ENCODE measurements at places on chromosomes 11 and 22.

DNA sequence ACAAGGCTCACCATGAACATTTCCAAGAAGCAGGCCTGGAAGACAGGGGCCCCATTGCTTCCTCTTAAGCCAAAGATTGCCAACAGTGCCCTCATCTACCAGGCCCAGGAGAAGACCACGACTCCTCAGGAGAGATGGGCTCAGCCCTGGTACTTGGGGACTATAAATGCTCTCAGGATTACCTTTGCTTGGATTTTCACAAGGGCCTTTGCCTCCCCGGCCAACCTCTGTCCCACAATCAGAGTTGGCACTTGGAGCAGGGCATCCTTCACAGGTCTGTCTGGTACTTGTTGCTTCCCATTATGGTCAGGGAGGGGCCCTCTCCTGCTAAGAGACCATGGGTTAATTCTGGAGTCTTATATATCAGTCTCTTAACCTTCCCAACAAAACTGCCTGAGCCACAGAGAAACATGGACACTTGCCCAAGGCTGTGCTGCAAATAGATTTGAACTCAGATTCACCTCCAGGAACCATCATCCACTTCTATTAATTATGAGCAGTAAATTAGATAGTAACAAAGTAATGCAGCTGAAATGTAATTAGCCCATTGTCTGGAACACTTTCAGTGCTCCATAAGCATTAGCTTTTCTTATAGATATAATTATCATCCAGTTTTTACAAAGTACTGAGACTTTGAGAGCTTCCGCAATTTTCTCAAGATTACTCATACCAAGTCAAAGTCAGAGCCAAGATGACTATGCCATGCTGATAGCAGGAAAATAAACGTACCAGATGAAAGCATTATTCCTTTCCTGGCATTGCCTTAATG is 33.5 kb downstream of the POU2AF3 start:
- DNase-seq: no peak

DNA sequence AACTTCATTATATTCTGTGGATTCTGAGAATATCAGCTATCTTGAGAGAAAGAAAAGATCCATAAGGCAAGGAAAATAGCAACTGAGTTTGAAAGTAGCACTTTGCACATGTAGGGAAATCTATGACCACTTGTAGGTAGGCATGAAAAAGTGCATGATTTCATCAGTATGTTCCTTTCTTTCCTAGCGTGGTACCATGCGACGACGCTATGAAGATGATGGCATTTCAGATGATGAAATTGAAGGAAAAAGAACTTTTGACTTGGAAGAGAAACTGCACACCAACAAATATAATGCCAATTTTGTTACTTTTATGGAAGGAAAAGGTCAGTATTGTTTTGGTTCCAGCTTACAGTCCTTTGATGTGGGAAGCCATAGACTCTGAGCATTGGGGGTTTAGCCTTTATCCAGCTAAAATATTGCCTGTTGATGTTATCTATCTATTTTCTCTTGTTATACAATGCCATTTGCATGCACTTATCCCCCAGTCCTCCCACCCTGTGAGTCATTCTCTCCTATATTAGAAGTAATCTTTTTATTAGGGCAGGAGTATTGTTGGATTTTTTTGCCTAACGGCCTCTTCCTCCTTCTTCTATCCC is 60.9 kb downstream of the KDM2A start:
- no peak for DNase-seq

- no peak for DNase-seq
Measured at GRCh38 chr11:112270551-112271180, 10.0 kb upstream of the PLET1 start.

GRCh38 chr22:37122598-37123180 is 13.2 kb upstream of the TMPRSS6 start:
- DNase-seq: no peak

GRCh38 chr22:43859621-43860020 is 2.7 kb downstream of the SULT4A1 start:
- no peak for DNase-seq

DNA sequence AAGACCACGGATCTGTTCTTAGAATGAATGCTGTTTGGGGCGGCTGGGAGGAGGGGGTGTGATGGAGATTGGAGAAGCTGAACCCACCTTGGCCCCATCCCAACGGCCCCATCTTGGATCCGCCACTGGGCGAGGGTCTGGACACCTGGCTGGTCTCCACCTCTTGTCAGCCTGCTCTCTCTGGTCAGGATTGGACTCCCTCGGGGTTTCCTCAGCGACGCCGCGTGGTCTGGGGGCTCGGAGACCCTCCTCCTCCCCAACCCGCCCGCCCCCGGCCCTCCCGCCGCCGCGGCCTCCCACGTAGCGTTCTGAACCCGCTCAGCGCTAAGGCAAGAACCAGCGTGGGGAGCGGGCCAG is 4.3 kb upstream of the FLI1 start:
- no peak for DNase-seq

DNA sequence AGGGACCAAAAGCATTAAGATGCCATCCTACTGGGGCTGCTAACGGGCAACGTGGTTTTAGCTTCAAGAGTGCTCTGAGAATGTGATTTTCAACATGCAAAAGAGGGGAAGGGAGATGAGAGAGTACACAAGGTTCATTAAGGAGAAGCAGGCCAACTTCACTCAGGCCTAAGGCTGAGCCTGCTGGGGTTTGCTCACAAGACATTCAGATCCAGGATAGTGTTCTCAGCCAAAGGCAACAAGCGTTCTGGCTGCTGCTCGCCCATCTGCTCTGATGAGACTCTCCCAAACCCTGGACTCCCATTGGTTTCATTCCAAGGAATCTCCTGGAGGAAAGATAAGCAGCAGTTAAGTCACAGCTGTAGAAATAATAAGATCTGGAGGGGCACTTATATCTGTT is 23.6 kb upstream of the UPB1 start:
- no peak for DNase-seq

DNA sequence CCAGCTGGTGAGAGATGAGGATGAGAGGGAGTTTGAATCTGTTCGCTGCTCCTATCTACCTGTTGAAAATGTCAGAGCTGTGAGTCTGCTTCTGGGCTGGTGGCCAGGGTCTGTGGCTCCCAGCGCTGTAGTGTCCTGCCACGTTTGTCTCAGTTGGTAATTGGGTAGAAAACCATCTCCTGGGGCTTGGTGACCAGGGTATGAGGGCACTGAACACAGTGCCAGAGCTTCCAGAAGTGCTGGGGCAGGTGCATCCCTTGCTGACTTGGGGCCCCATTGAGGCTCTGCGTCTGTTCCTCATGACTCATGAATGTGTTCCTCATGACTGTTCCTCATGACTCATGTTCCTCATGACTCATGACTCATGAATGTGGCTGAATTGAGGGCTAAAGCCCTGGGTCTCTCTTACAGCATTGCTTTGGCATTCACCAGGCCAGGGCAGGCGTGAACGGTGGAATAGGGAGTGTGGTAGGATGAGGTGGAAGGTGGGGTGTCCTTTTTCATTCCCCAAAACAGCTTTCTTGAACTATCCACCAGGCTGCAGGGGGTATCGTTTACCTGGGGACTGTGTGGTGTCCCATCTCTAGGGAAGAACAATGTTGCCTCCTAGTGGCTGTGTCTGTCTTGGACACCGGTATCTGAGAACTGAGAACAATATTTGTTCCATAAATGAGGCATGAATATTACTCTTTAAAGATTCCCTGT is 139.5 kb downstream of the COMMD9 start:
- no peak for DNase-seq

- DNase-seq: no peak
Measured at GRCh38 chr11:82901922-82902485, 468 bp downstream of the DDIAS start.

DNA sequence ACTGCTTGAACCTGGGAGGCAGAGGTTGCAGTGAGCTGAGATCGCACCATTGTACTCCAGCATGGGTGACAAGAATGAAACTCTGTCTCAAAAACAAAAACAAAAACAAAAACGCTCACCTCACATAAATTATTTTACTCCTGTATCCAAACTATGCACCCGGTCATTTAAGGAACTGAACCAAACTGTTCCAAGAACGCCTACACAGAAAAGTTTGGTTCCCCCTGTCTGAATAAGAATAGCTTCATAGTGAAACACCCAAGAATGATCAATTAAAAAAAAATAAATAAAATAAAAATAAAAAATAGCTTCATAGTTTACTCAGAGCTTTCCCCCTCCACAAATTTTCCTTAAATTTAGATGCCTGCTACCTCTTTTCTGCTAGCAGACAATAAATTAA is 13.7 kb downstream of the NUP98 start:
- DNase-seq: no peak

- peak; percentile 29 for DNase-seq
Measured at GRCh38 chr22:30187529-30188407, 58.8 kb downstream of the LIF start.

- DNase-seq: no peak
Measured at GRCh38 chr11:7536100-7536499, 22.3 kb downstream of the PPFIBP2 start.

GRCh38 chr11:27281740-27282590 is 81.0 kb downstream of the CCDC34 start:
- no peak for DNase-seq

DNA sequence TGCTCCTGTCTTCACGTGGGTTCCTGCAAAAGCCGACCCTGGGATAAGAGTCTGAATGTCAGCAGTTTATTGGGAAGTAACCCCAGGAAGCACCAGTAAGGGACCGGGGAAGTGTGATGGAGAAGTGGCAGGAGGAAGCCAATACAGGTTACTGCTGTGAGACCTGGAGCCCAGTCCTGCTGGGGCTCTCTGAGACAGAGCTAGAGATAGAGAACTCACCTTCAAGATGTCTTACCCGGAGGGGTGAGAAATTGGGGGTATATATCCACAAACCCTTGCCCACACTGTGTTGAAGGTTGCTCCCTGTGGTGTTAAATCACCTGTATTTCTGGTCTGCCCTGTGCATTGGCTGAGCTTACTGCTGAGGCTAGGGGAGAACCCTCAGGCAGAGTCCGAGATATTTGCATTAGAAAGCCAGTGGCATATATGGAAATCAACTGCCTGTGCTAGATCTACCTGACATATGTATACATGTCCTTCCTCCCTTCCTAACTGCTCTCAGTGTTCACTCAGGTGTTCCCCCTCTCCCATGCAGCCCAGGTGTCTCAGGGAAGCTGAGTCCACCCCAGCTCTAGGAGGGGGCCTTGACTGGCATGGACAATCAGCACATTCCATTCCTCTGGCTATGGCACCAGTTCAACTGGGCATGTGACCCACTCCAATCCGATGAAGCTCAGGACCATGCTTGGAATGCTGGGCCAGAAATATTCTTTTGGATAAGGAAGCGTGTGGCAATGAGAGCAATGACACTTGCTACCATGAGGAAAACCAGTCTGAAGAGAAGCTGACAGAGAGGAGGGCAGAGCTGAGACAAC is 6.8 kb upstream of the MICAL2 start:
- no peak for DNase-seq

DNA sequence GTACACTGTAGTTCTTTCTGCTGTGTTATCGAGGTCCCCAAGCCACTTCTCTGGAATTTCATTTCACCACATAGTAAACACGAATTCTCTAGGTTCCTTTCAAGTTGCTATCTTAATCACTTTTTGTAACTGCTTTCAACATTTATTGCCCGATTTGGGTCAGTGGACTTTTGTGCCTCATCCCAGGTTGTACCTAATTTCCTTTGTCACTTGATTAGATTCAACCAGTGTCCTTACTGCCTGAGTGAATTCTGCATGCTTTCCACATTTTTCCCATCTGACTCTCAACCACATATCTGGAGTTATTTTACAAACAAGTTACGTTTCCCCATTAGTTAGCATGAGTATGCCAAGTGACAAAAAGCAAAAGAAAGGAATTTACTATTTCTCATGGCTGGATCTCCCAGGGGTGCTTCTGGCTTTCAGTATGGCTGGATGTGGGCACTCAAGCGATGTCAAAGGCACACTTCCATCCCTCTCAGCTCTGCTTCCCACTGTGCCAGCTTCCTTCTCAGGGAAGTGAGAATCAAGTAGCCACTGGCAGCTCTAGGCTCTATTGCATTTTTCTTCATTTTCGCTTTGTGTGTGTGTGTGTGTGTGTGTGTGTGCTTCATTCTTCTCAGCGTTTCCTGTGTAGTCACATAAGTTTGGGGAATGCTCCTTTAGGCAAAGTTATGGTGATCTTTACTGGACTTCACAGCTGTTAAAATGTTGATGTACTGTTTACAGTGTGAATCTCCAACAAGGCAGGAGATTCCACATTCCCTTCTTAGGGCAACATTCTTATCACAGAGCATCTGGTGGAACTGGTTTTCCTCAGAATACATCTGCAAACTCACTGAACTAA is 128.9 kb downstream of the DBX1 start:
- DNase-seq: no peak

- no peak for DNase-seq
Measured at GRCh38 chr11:107710301-107710700, 1.6 kb downstream of the SLN start.

GRCh38 chr11:46353698-46354097 is 6.4 kb downstream of the DGKZ start:
- no peak for DNase-seq

- DNase-seq: no peak
Measured at GRCh38 chr22:23256986-23257888, 76.9 kb downstream of the BCR start.

DNA sequence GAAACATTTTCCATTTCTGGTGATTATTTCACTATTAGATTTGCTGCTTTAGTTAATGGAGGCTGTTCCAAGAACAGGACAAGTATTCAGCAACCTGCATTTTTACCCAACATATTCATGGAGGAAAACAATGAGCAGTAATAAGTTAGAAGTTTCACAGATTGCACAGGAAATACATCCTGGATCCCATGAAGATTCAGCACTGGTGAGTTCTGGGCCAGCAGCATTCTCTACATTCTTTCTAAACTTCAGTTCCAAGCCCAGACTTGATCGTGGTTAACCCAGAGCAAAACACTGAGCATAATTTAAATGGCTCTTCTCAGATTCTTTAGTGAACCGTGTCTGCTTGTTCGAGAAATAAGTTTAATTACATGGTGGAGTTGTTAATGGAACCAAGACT is 3.8 kb downstream of the FJX1 start:
- no peak for DNase-seq

GRCh38 chr22:38834215-38834953 is 9.4 kb downstream of the NPTXR start:
- DNase-seq: no peak

GRCh38 chr11:45892856-45893255 is 7.4 kb downstream of the MAPK8IP1 start:
- DNase-seq: no peak

DNA sequence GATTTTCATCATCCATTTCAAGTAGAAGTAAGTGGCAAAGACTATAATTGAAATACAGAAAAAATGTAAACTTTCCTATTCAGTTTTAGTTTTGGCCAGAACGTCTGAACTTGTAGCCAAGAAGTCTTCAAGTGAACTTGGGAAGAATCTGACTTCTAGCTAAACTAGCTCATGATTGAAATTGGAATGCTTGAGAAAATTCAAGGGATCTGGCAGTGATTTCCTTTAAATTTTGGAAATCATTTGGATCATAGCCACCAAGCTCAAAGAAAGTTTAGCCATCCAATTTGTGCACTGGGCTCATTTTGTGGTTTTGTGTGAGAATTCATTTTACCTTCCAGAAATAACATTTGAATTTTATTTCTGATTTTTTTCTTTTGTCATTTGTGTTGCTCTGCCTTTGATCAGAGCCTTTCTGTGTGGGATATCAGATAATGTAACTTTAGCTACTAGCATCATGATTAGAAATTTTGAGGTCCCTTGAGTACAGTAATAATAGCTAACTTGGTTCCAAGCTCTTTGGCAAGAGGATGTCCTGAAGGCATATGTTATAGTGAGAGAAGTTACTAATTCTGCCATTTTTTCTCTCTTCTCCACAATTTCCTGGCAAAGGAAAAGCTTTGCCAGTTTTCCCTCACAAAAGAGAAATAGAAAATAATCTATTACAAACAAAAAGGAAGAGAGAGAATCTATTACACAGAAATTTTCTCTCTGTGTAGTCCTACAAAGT is 2123.7 kb upstream of the RAG2 start:
- DNase-seq: no peak

- DNase-seq: no peak
Measured at GRCh38 chr11:14340721-14341120, 18.3 kb downstream of the RRAS2 start.

All from CD4-positive, alpha-beta T cell treated with Interleukin-6 at 100 ng/mL for 8 hours (primary cell).